Memory B cell (primary cell): ENCODE measurements at places on chromosomes 5 and 9.

DNA sequence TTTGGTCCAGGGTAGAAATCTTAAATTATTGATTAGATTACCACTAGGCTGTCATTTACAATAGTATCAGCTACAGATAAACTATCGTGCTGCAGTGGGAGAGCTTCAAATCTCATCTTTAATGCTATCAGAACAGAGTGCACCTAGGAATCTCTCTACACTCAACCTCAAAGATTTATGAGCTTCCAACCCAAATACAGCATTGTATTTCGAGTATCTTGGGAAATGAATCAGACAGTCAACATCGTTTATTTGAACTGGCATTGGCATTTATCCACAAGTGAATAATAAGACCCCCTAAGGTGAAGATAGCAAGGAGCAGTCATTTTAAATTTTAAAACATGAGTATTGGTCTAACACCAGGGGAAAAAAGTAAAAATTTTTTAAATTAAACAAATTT is 1203.2 kb downstream of the CDH12 start:
- DNase-seq = no peak

GRCh38 chr5:95823218-95823737 is 752 bp upstream of the GLRX start:
- DNase-seq = no peak

GRCh38 chr5:122078116-122079110 is at the start of gene LOX:
LOX (minus strand) TSS chr5:122078259; CDS start chr5:122077985, 274 bp downstream.
- DNase-seq = no peak

DNA sequence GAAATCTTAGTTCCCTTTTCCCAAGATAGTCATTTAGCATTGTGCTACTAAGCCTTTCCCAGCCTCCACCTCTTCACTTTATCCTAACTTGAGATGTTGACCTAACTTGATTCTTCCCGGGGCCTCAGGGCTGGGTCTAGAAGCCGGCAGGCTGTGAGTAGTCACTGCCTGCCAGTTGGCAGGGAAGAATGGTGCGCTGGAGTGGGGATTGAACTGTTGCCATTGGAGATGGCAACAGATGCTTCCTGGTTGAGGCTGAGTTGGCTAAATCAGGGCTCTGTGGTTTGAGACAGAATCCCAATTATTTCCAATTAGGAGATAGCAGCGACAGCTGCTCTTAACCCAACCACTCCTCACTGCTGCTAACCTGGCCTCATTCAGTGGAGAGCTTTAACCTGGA is 343.1 kb downstream of the BRINP1 start:
- no peak for DNase-seq

DNA sequence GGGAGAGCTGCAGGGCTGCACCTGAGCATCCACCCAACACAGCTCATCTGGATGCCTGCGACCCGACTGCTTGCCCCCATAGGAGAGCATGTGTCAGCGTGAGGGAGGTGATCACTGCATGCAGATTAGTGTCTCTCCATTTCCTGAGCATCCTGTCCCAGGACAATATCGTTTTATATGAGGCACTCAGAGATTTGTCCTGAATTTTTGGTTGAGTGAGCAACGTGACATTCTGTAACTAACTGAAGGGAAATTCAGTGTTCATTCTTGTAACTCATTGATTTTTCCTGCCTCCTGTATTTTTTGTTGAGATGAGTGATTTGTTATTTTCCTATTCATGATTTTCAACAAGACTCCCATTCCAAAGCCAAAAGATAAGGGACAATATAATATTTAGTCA is 20.7 kb upstream of the ANKRD34B start:
- DNase-seq = no peak

- DNase-seq = no peak
These were observed 128.2 kb downstream of the OLFM1 start for GRCh38 chr9:135215571-135216161.

DNA sequence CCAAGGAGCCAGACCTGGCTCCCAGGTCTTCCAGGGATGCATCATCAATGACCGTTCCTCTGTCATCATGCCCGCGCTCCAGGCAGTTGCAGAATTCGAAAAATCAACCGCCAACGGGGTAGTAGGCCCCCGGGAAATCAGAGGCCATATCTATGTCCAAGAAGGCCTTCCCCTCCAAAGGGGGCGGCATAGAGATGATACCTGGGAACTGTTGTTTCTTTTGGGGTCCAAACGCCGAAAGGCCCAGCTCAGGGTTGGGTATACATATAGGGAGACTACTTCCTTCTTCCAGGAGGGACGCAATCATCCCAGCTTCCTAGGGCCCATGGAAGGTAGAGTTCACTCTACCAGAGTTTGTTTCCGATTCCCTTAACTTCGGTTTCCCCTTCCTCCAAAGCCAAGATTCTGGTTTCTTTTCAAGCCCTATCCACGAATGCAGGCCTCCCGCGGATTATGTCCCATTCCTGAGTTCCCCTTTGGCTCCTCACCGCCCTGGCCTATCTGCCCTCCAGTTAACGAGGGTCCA is 754 bp downstream of the DCAF12 start:
- DNase-seq = no peak

- DNase-seq = no peak
These were observed 66.4 kb downstream of the POU5F2 start for GRCh38 chr5:93674866-93675459.

GRCh38 chr9:18666348-18666747 is 192.4 kb downstream of the ADAMTSL1 start:
- DNase-seq = no peak

GRCh38 chr9:3516667-3517330 is 9.0 kb downstream of the RFX3 start:
- no peak for DNase-seq

DNA sequence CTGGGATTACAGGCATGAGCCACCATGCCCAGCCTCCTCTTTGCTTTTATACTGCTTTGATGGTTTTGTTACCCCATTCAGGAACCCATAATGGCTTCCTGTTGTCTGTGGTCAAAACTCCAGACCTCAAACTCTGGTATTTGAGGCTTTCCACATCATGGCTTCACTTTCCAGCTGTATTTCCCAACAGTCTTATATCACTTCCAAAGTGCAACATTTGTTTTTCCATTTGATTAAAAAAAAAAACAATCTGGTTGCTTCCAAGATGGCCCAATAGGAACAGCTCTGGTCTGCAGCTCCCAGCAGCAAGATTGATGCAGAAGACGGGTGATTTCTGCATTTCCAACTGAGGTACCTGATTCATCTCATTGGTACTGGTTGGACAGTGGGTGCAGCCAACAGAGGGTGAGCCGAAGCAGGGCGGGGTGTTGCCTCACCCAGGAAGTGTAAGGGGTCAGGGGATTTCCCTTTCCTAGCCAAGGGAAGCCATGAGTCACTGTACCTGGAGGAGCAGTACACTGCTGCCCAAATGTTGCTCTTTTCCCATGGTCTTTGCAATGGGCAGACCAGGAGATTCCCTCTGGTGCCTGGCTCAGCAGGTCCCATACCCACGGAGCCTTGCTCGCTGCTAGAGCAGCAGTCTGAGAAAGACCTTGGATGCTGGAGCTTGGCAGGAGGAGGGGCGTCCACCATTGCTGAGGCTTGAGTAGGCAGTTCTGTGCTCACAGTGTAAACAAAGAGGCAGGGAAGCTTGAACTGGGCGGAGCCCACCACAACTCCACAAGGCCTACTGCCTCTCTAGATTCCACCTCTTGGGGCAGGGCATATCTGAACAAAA is 458.4 kb downstream of the KDM4C start:
- no peak for DNase-seq

DNA sequence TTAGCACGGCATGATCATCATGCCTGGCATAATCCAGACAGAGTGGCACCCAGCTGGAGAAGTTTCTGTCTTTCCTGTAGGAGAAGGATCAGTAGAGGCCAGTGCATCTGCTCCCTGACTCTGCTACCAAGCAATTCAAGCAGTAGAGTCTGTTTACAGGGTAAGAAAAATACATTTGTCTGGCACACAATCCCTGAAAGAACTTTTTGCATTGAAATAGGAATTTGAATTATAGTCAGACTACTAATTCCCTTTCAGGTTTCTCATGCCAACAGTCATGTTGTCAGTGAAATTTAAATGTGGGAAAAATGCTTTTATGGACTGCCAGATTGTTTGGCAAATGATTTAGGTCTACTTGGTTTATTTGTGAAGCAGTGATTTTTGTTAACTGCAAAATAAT is 125.6 kb downstream of the RAB3C start:
- no peak for DNase-seq

DNA sequence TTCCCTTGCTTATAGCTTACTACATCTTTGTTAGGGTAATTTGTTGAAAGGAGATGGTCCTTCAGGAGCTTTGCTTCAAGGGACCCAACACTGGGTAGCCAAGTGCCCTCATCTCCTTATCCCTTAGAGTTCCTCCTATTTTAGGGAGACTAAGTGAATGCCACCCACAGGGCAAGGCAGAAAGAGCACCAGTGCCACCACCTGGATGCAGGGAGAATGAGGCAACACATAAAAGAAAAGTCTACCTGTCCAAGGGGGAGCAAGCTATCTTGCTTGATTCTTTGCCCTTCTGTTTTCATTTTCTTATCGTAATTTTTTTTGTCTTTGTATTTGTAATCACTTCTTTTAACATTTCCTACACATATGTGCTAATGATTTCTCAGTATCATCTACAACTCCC is 205.5 kb downstream of the NPR3 start:
- DNase-seq = no peak

GRCh38 chr5:33531824-33532223 is 91.1 kb downstream of the TARS1 start:
- no peak for DNase-seq

DNA sequence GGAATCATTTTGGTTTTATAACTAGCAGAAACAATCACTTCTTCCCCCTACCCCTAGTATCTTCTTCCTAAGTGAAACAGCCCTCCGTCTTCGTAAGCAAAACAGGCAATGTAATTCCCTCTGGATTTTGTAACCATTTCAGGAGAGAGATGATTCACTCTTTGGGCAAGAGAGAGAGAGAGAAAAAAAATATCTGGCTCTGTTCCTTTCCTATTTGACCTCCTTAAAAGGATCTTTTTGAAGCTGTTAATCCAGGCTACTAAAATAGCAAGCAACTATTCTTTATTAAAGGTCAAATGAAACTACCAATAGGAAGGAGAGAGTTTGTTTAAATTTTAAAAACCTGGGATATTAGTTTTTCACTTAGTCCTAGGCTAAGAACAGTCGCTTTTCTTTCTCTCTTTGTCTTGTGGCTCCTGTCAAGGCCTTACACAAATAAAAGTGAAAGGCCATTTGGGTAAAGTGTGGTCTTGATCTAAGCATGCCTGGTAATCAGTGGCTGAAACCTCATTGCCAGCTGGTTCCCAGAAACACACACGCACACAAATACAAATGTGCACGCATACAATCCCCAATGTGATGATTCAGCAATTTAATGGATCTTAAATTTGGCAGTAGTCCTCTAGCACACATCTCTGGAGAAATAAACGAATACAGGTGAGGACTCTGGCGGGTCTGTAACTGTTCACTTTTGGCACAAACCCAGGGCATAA is 70.2 kb downstream of the PRUNE2 start:
- DNase-seq = no peak

DNA sequence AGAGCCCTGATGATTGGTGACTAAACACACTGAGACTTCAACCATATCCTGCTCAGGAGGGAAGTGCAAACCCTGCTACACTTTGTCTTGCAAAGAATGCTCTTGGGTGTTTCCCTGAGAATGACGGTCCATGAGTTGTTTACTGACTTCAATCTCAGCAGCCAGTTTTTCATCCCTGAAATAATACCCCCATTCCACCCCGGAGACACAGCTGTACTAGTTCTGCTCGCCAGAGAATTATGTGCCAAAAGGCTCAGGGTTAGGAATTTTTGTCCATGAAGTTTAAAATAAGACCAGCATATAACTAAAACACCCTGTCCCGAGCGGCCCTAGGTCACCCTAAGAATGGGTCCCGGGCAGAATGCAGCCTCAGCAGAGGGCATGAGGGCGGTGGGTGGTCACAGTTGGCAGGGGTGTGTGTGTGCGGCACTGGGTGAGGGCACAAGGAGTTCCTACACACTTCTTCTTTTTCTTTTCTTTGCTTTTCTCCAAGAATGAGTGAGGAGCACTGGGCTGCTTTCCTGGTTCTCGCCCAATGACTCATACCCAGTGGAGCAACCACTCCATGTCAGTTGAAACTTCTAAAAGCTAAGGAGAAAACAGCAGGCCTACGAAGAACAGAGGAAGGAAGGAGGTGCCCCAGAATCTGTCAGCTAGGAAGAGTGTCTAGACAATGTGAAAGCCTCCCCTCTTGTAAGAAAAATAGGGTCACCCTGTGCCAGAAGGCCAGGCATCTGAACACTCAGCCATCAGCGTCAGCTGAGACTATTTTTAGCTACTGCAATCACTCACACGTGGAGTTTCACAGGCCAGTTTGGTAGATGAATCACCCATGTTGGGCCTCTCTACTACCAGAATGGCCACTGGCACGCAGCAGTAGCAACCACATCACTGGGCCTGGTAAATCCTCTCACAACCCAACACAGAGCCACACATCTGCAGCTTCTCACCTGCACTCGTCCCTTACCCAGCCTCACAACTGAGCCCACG is 105.9 kb downstream of the DPYSL3 start:
- DNase-seq = no peak

- DNase-seq = no peak
These were observed 232.8 kb upstream of the ZNF608 start for GRCh38 chr5:124979251-124979650.

DNA sequence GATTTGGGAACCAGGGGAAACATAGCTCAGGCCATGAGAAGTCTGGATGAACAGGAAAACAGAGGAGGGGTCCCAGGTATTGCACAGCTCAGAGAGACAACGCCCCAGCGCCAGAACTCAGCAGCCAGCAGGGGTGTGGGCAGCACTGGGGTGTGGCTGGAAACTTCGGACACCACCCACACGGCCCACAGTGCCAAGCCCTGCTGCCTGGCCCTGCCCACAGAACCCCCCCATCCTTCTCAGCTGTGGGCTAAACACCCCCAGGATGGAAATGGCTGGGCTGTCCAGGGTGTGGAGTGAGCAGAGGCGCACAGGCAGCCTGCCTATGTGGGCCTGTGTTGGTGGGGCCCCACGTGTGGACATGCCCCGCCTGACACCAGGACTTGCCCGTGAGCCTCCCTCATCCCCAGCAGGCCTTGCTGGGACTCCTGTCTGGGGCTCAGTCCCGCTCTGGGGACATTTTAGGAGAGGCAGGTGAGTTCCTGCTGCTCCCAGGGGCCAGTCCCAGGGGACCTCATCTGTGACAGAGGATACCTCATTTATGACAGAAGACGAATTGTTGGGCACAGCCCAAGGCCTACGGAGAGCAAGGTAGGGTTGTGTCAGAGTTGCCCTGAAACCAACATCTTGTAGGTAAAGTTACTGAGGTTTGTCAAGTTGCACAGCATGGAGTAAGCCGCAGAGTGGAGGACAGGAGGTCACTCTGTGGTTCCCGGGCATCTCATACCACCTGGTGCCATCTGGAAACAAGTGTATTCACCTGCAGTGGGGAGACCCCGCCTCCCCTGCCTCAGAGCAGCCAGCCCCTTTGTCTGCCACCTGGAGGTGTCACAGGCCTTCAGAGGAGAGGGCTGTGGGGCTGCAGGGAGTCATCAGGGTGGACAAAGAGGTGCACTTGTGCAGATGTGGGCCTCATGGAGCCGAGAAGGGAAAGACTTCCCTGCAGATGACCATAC is 183.2 kb downstream of the AUH start:
- no peak for DNase-seq

- DNase-seq = no peak
These were observed 1.8 kb downstream of the NFIB start for GRCh38 chr9:14311956-14312685.
